ENCODE measurements at places on chromosomes 6 and 20.

DNA sequence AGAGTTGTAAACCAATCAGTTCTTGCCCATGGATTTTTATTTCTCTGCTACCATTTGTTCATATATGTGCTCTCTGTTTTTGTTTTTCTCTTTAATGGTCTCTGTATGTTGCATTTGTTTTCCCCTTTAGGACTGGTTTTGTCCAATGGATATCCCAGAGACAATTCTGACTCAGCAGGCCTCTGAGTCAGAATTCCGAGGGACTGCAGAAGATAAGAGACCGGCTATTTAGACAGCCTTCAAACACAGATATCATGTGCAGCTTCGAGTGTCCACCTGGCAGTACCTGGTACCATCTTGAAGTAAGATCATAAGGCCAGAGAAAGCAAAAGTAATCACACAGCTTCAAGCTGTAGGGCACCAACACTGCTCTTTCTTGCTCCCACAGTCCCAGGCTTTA, 125.5 kb downstream of the ELOVL4 start:
- DNase-seq: no peak

DNA sequence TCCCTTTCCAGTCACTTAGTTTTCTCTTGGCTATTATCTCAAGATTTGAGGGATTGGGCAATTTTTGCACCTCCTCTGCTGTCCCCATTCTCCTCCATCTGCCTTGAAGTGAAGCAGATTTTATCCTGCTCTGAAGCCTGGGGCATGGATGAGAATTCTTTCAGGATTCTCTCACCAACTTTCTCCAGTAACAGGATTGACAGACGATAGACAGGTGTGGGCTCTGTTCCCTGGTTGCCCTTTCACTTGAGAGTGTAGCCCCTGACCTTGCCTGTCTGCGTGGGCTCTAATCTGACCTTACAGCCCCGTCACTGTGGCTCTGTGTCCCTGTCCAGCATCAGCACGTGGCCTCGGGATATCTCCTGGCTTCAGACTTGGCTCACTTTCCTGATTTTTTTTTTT, 27.1 kb downstream of the CDYL start:
- no peak for DNase-seq

- DNase-seq: no peak
Observed at GRCh38 chr6:113011389-113011788, 664.3 kb downstream of the RFPL4B start.

GRCh38 chr20:46651091-46651962, at the start of gene SLC13A3:
Gene SLC13A3 (minus strand): TSS chr20:46651459. CDS start chr20:46651421, 38 bp downstream.
- no peak for DNase-seq

DNA sequence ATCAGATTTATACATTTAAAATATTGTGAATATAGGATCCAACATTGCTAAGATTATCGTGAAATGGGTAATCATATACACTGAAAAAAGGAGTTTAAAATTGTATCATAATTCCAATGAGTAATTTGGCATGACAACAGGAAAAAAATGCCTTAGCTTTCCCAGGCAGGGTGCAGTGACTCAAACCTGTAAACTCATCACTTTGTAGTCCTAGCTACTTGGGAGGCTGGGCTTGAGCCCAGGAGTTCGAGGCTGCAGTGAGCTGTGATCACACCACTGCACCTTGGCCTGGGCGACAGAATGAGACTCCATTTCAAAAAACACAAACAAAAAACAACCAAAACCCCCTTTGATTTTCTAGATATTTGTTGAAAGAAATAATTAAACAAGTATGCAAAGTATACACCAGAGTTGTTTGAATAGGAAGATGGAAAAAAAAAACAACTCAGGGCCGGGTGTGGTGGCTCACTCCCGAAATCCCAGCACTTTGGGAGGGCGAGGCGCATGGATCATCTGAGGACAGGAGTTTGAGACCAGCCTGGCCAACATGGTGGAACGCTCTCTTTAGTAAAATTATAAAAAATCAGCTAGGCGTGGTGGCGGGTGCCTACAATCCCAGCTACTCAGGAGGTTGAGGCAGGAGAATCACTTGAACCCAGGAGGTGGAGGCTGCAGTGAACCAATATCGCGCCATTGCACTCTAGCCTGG, 98.7 kb downstream of the TRERF1 start:
- no peak for DNase-seq

- DNase-seq: no peak
Observed at GRCh38 chr6:12119085-12119588, 107.0 kb downstream of the HIVEP1 start.

GRCh38 chr6:121614115-121614514, 178.7 kb downstream of the GJA1 start:
- DNase-seq: no peak

GRCh38 chr20:43911066-43911465, 3.6 kb upstream of the TOX2 start:
- DNase-seq: no peak

- no peak for DNase-seq
Observed at GRCh38 chr6:151070631-151071051, 169.1 kb upstream of the AKAP12 start.

GRCh38 chr6:885051-885590, 192.2 kb upstream of the EXOC2 start:
- DNase-seq: no peak

- no peak for DNase-seq
Observed at GRCh38 chr6:130190701-130191690, 31.8 kb downstream of the SAMD3 start.

DNA sequence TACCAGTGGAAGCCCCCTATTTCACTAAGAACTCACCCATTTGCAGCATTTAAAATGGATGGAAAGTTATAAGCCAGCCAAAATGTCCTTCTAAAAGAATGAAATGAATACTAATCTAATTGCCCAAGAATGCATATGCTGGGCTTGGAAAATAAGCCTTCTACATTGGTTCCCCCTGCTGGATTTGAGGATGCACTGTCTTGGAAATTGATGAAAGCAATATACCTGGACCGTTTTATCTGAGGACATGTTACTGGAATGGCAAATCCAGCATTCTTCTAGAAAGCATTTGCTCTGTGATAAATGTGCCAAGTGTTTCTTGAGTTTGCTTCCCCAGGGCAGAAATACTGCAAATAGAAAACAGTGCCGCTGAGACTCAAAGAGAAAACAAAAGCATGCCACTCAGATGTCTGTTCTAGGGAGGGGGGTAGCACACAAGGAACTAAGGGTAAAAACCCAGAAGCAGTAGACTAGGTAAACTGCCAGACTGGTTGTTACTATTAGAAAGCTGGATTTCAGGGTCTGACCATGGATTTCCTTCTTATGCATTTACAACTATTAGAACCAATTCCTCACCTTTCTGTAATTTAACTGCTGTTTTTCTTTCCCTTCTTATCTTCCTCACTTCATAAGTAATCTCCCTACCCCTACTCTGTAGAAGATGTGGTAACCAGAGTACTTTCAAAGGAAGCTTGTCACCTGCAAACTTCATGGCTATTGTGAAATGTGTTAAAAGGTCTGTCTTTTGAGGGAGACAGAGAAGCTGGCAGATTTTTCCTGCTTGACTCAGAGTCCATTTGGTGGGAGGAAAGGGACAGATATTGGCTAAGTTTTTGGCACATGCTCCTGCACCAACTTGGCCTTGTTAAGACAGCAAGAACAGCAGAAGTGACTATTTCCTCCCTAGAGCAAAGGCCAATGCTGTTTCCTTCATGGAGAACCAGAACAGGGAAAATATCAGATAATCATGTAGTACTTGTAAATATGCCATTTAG, 642.6 kb downstream of the KIF16B start:
- no peak for DNase-seq

GRCh38 chr6:146041282-146041681, 12.4 kb downstream of the GRM1 start:
- DNase-seq: no peak

- no peak for DNase-seq
Observed at GRCh38 chr20:14700639-14700960, 363.2 kb upstream of the FLRT3 start.

DNA sequence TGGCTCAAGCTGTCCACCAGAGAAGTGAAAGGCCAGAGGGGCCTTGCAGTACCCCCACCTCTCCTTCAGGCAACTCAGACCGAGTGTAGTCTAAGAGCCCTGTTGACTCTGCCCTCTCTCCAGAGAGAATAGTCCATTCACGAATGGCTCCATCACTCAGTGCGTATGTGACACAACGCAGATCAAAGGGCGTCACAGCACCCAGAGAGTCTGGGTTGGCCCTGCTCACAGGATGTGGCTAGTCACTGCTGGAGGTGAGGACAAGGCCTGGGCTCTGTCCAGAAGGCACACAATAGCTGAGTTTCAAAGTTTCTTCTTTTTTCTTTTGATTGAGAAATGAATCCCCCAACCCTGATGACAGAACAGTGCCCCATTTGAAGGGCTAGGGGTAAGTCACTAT, 74.1 kb downstream of the TRMT11 start:
- no peak for DNase-seq

- no peak for DNase-seq
Observed at GRCh38 chr20:51620432-51620831, 77.9 kb upstream of the NFATC2 start.

GRCh38 chr6:80543598-80544222, 437.2 kb downstream of the BCKDHB start:
- peak; percentile 61 for DNase-seq

GRCh38 chr6:45535933-45536332, 158.2 kb upstream of the SUPT3H start:
- no peak for DNase-seq

GRCh38 chr6:11085758-11086435, 7.7 kb upstream of the SMIM13 start:
- no peak for DNase-seq

- DNase-seq: no peak
Observed at GRCh38 chr6:402901-403658, 11.5 kb downstream of the IRF4 start.

DNA sequence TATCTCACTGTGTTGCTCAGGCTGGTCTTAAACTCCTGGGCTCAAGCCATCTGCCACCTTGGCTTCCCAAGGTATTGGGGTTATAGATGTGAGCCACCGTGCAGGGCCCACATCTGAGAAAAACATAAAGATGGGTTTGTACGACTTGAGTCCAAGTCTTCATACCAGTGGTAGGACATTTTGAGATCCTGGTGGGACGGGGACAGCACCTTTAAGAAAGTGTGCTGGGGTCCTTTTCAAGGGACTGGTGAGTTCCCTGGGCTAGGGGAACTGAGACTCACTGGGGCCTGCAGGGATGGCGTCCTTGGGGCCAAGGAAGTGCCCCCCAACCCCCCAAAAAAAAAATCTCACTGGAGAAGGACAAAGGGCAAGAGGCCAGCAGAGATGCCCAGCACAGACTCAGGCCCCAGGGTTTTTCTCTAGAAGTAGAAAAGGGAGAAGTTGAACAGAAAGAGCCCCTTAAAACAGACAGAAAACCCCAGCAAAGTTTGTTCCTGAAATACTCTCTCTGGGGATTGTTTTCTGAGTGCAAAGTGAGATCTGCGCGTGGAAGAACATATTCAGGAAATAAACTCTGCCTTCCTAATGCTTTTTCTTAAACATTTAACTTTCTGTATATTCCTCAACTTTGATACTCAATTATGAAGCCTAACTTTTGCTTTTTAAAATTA, 10.7 kb downstream of the OSBPL2 start:
- DNase-seq: no peak
